ENCODE measurements at places on chromosomes 1 and 21. TPM values are rescaled to one million over a fixed set of nuclear protein-coding genes. Genes with fewer than 3 reads are reported as not detected.

NHLH2 gene
- polyA plus RNA-seq = 0.02 TPM

COL8A2 gene
- polyA plus RNA-seq = 0.28 TPM

MROH9 gene
- polyA plus RNA-seq = not detected

FCRLB gene
- polyA plus RNA-seq = 0.93 TPM

NCAM2 gene
- not detected for polyA plus RNA-seq

PRKCZ gene
- 34.4 TPM for polyA plus RNA-seq

Measured in mammary epithelial cell (primary cell).